Colonic mucosa (tissue), 4 donors: ENCODE measurements at places on chromosomes 4 and X. TPM values are rescaled to one million over a fixed set of nuclear protein-coding genes. Genes with fewer than 3 reads are reported as not detected.

Gene AADAT
- 4.0 TPM for total RNA-seq

Gene SPARCL1
- 18.4 TPM for total RNA-seq

Gene APBB2
- 22.8 TPM for total RNA-seq

Gene MAGEB16
- total RNA-seq = not detected

Gene ASB12
- total RNA-seq = 0.88 TPM

Gene CSAG1
- not detected for total RNA-seq

Gene MMRN1
- 6.7 TPM for total RNA-seq

Gene SPANXD
- total RNA-seq = not detected

Gene RAB40A
- total RNA-seq = 0.16 TPM

Gene SMIM10
- total RNA-seq = 1.4 TPM

Gene BEX3
- total RNA-seq = 33.7 TPM

Gene NALF2
- total RNA-seq = 0.72 TPM

Gene FAAH2
- total RNA-seq = 5.6 TPM

Gene HELT
- total RNA-seq = not detected

Gene CXorf51A
- not detected for total RNA-seq

Gene MAGEA4
- total RNA-seq = not detected

Gene SLC9A7
- total RNA-seq = 2.2 TPM
